ENCODE measurements at places on chromosomes 2 and 18. TPM values are rescaled to one million over a fixed set of nuclear protein-coding genes. Genes with fewer than 3 reads are reported as not detected.

RGPD8 gene
- 12.6 TPM for total RNA-seq

NTSR2 gene
- total RNA-seq: not detected

ATP6V1B1 gene
- total RNA-seq: not detected

FRZB gene
- not detected for total RNA-seq

TET3 gene
- total RNA-seq: 3.8 TPM

CDH20 gene
- total RNA-seq: not detected

TUBB8B gene
- not detected for total RNA-seq

AGXT gene
- total RNA-seq: not detected

NEDD4L gene
- total RNA-seq: 21.1 TPM

RBM44 gene
- total RNA-seq: 0.33 TPM

SLC4A5 gene
- total RNA-seq: 0.04 TPM

DLX1 gene
- total RNA-seq: 0.07 TPM

PTH2R gene
- total RNA-seq: not detected

KLHL30 gene
- not detected for total RNA-seq

KLHL14 gene
- total RNA-seq: not detected

PPP1R1C gene
- total RNA-seq: not detected

MEMO1 gene
- 52.7 TPM for total RNA-seq

CHRND gene
- not detected for total RNA-seq

MAP3K19 gene
- not detected for total RNA-seq

IL18R1 gene
- 3.7 TPM for total RNA-seq

GKN2 gene
- not detected for total RNA-seq

ARL4C gene
- 1.6 TPM for total RNA-seq

CRACDL gene
- total RNA-seq: 9.7 TPM

SNRNP27 gene
- 25.5 TPM for total RNA-seq

GMPPA gene
- 45.1 TPM for total RNA-seq

GAREM1 gene
- 0.40 TPM for total RNA-seq

GKN1 gene
- not detected for total RNA-seq

ARMC9 gene
- total RNA-seq: 21.1 TPM

GRP gene
- not detected for total RNA-seq

HAAO gene
- total RNA-seq: 0.18 TPM
